ENCODE measurements at places on chromosomes 6 and 20.

- peak; percentile 42 for DNase-seq
Observed at GRCh38 chr6:70668499-70668812, 773 bp downstream of the SMAP1 start.

- no peak for DNase-seq
Observed at GRCh38 chr6:85285934-85286333, 163.9 kb upstream of the NT5E start.

DNA sequence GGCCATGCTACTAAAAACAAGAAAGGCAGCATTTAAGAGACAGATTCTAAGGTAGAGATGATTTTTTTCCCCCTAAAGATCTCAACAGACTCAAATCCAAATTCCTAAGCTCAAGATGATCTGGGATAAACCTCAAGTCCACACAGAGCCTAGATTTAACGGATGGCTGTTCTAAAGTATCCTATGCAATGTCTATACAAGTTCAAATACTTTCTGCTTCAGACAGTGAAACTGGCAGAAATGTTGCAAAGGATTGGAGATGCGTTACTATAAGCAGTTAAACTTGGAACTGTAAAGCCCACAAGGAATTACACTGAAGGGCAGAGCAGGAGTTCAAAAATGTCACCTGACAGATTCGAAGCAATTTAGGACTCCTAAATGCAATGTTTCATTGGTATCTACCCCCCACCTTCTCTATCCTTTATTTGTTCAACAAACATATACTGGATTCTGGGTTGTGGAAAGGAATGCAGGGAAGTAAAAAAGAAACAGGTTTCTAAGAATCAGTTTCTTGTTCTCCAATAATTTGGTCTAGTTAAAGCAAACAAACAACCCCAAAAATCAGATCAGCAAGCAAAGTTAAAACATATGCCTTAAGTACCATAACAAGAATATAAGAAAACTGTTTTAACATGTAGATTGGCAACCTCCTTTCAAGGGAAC, 1.6 kb downstream of the DNAAF9 start:
- no peak for DNase-seq

DNA sequence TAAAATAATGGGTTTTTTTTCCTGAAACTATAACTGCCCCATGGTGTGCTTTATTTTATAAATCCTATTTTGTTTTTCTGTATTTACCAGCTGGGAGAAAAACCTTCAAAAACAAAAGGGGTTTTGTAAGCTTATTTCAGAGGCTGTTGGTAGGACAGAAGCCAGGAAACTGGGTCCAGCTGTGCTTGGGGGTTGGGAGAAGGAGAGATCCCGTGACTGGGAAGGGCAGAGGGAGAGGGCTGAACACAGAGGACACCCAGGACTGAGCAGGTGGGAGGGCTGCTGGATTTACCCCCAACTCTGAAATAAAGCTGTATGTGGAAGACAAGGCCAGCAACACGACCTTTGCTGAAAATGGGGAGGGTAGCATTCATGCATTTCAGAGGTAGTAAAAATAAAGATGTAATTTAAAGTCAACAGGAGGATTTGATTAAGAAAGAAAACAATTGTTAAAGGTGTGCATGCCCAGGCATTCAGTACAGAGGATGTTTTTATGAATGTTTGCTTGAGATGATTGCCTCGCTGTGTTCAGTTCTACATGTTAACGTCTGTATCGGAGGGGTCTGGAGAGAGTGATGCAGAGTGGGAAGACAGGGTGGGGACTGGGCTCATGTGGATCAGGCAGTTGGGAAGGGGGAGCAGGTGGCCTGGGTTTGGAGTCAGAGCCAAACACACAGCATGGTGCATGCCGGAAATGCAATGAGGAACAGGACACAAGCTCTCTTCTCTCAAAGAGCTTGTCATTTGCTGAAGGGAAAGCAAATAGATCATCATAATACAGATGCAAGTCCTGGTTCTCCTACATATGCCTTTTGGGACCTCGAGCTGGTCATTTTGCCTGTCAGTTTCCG, 21.4 kb downstream of the ARFGEF3 start:
- no peak for DNase-seq

DNA sequence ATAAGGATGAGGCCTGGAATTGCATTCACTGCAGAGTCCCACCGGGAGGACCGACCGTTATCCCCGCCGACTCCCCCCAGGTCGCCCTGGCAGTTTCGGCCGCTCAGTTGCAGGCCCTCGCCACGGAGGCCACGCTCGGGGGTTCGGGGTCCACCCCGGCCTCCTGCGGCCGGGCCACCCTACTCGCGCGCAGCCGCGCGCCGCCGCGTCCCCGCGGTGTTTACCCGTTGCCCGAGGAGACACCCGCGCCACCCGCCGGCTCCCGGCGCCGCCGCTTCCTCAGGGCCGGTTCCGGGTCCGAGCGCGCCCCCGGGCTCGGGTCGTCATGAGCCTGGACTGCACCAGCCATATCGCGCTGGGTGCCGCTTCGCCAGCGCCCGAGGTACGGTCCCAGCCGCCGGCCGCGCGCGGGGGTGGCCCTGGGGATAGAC, at the start of gene CCDC170:
Gene CCDC170, plus strand, starts transcription at position 214 of the 431 bp plus-strand sequence. Its CDS starts 112 bp downstream, at position 326.
- DNase-seq: no peak

- DNase-seq: no peak
Observed at GRCh38 chr6:168280899-168281245, 38.7 kb downstream of the DACT2 start.

GRCh38 chr20:3276680-3277015, 37.7 kb upstream of the SLC4A11 start:
- DNase-seq: peak; percentile 28

- peak; percentile 86 for DNase-seq
Observed at GRCh38 chr20:58135441-58136148, 92.9 kb downstream of the ANKRD60 start.

DNA sequence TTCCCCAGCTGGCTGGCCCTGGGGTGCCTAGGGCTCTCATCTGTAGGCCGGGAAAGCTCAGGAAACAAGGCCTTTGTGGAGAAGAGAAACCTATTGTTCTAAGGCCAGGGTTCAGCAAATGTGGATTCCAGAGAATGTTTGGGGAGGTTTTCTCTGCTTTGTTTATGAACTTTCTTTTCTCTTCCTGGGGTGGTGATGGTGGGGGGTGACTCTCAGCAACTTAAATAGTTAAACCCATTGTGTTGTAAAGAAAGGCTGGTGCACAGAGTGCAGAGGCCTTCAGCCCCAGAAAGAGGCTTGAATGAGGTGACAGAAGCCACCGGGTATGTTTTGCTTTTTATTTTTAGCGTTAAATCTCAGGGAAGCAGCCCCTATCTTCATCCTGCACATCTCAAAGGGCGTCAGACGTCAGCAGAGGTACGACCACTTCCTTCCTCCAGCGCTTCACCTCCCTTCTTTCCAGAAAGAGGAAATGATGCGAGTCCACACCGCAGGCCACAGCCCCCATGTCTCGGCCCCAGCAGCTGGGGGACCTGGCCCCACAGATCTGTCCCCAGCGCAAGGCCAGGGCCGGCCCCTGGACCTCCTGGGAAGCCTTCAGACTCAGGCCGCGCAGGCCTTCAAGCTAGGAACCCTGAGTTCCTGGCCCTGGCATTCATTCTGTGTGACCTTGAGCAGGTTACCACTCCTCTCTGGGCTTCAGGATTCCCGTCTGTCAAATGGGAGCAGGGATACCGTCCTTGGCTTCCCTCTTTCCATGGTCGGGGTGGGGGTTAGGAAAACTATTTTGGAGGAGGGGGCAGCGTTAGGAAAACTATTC, 605 bp upstream of the PPP1R16B start:
- DNase-seq: no peak

DNA sequence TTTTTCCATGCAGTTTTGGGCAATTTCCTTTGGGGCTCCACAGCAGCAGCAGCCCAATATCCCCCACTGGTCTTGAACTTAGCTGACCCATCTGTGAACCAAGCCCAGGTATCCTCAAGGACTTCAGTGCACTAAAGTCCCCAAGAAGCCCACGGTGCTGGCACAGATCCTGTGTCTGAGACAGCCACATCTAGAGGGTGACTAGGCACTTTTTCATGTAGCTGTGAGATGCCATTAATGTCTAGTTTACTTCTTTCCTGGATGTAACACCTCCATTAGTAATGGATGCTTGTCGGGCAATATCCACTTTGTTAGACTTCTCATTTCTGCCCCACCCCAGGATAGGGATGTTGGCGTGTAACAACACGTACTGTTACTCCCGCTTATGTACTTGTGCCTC, 176.2 kb upstream of the PROKR2 start:
- peak; percentile 48 for DNase-seq

GRCh38 chr20:57124800-57125517, 141.5 kb downstream of the BMP7 start:
- DNase-seq: no peak

DNA sequence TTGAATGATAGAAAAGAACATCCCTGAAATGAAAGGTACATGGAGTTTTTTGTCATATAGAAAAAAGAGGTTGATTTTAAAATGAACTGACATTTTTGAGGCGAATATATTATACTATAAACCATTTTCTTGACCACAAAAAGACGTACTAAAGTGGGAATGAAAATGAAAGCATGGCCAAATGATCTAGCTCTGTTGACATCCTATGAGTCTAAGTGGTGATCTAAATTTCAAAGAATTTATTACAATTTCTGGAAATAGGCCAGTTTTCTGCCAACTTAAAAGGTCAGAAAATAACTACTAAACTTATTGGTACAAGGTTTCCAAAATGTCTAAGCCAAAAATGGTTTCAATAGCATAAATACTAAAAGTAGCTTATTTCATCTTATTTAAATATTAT, 536.8 kb downstream of the EYS start:
- no peak for DNase-seq

- peak; percentile 62 for DNase-seq
Observed at GRCh38 chr6:32852844-32853540, 512 bp downstream of the TAP1 start.

DNA sequence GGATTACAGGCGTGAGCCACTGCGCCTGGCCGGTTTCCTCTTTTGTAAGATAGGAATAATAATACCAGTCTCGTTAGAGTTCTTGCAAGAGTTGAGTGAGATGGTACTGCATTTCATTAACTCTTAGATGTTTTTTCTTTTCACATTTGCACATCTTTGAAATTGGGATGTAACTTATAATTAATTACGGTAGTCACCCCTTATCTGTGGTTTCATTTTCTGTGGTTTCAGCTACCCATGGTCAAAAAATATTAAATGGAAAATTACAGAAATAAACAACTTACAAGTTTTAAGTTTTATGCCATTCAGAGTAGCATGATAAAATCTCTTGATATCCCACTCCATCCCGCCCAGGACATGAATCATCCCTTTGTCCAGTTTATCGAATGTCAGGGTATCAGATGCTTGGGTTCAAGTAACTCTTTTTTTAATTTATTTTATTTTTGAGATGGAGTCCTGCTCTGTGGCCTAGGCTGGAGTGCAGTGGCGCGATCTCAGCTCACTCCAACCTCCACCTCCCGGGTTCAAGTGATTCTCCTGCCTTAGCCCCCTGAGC, 15.4 kb downstream of the PTK7 start:
- DNase-seq: no peak

- peak; percentile 42 for DNase-seq
Observed at GRCh38 chr20:7770578-7770977, 169.7 kb downstream of the HAO1 start.

DNA sequence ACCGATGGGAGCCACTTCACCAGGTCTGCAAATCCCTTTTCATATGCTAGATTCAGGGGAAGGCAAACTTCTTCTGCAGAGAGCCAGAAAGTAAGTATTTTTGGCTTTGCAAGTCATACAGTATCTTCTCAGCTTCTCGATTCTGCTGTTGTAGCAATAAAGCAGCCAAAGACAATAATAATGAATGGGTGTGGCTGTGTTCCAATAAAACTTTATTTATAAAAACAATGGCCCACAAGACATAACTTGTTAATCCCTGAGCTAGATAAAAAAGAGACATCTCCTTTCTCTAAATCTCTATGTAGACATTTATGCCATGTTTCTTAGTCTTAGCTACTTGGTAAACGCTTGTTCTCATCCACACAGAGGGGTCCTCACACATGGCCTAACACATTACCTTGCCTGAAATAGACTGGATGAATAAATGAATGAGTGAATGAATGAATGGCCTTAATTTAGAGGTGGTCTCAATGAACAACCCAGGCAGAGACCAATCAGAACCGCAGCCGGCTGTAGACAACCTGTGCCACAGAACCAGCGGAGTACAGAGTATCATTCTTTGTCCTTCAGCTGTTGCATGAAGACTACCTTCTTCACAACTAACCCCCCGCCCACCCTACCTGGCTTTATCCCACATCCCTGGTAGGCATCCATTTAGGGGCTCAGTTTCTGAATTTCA, 13.5 kb upstream of the PREX1 start:
- no peak for DNase-seq

- DNase-seq: peak; percentile 21
Observed at GRCh38 chr6:83193747-83194566, 800 bp downstream of the RWDD2A start.

DNA sequence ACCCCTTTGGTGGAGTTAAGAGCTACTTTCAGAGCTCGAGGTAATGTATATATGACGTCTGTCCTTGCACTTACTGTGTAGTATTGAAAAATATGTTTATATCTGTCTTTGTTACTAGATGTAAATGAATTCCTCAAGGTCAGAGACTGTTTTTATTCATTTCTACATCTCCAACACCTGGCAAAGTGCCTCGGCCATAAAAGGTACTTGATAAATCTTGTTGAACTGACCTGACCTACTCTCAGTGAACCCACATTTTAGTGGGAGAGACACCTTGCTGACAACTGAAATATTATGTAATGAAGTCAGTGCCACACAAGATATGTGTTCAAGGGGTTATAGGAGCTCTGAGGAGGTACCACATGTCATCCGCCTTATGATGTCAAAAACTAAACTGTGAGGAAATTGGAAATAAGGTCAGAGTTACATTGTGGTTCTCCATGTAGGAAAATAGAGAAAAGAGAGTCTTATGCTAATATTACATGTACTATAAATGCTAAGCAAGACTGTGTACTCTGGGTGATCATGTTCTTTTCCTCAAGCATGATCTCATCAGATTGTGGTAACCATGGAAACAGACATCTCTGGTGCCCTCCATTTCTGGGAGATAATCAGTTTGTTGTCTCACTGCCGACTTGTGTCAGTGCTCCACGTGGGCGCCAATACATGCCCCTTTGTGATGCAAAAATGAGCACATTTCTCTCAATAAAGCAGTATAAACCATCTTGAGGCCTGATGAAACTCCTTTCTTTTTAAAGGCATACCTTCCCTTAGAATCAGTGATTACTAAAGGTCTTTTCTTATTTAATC, 5.7 kb upstream of the TMEM30A start:
- no peak for DNase-seq

DNA sequence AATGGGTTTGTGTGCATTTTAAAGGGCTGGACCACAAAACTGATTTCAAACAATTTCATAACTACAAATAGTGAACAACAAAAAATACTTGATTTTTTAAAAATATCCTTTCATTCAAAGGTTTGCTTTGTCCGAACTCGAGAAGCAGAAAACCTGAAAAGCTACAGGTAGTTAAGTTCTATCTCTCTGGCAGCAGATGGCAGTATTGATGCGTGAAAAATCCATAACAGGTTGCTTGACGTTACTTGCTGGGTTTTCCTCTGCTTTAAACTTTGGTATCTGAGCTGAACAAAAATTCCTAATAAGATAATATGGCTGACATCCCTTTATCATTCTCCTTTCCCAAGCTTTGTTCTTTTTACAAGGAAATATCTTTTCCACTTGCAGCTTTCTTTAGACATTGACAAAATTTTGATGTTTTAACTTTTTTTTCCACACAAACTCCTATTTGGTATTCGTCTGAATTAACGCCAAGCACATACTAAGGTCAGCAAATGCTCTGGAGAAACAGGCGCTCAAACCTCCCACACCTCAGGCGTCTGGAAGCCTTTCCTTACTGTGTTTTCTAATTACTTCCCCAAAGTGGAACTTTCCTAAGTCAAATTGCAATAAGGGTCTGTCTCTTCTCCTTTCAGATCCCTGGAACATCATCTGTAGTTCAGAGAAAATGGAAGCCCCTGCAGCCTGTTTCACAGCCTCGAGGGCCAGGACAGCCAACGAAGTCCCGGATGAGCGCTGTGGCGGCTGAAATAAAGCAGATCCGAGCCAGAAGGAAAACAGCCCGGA, 50.3 kb upstream of the GFRAL start:
- DNase-seq: peak; percentile 77

Measured in epithelial cell of esophagus (primary cell).